ENCODE measurements at places on chromosomes 3 and 15.

GRCh38 chr3:116040152-116040551, 405.1 kb downstream of the LSAMP start:
- no peak for DNase-seq

GRCh38 chr3:138344754-138345153, 3.6 kb upstream of the MRAS start:
- DNase-seq: no peak

DNA sequence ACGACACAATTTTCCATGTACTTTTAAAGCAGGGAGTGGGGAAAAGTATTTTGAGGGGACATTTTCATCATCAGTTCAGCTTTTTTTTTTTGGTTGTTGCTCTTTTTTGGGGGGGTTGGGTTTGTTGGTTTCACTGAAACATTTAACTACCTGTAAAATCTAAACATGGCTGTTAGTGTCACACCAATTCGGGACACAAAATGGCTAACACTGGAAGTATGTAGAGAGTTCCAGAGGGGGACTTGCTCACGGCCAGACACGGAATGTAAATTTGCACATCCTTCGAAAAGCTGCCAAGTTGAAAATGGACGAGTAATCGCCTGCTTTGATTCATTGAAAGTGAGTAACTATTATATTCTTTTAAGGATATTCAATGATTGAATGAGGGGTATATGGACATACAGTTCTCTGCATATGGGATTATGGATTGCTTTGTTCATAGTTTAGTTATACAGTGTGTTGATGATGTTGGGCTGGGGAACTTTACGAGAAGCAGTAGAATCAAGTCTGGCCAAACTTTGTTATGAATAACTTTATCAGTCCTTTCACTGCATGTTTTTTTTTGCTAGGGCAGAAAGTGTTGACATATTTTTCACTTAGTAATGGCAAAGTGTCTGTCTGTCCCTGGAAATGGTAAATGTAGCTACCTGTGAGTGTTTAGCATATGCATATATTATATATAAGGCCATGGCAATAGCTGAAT, 31.5 kb downstream of the MBNL1 start:
- DNase-seq: no peak

DNA sequence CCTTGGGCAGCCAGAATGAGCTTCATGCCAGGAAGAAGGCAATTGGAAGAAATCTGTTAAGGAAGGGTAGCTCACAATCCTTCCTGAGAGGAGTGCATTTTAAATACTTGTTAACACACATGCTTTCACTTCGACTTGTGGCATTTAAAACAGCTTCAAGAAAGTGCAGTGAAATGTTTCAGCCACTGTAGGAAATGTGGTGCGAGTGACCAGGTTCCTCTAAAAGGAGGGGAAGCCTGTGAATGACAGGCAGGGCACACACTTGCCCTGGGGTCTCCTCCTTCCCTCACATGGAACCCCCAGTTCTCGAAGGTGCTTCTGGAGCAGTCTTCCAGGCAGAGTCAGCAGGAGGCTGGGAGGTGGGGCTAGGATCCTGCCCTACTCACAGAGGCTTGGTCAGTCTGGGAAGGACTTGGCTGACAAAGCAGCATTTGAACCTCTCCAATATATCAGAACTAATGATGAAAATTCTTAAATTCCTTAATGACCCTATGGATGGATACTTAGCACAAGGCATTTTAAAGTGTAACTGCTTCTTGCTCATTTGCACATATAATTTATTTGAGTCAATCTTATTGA, 358.6 kb downstream of the CHST2 start:
- DNase-seq: no peak

GRCh38 chr15:60821462-60822061, 342.6 kb upstream of the ICE2 start:
- no peak for DNase-seq

- no peak for DNase-seq
Observed at GRCh38 chr3:1007866-1008265, 85.0 kb upstream of the CNTN6 start.

GRCh38 chr15:51775967-51776816, 24.8 kb downstream of the TMOD2 start:
- no peak for DNase-seq

DNA sequence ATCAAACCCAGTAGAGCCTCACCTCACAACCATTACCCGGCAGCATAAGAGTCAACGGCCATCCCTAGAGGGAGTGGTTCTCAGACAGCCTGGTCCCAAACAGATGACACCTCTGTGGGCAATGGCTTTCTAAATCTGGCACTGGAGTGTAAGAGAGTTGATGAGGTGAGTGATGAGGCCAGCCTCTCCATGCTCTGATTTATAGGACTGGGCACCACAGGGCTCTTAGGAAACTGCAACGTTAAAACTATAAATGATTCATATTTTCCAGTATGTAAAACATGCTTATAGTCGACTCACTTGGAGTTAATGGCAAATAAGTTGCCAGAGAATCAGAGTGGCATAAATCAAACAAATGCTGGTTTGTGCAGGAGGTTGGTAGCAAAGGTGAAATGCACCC, 187.7 kb downstream of the GREM1 start:
- DNase-seq: no peak

GRCh38 chr3:139617672-139618268, 60.0 kb downstream of the NMNAT3 start:
- DNase-seq: no peak

DNA sequence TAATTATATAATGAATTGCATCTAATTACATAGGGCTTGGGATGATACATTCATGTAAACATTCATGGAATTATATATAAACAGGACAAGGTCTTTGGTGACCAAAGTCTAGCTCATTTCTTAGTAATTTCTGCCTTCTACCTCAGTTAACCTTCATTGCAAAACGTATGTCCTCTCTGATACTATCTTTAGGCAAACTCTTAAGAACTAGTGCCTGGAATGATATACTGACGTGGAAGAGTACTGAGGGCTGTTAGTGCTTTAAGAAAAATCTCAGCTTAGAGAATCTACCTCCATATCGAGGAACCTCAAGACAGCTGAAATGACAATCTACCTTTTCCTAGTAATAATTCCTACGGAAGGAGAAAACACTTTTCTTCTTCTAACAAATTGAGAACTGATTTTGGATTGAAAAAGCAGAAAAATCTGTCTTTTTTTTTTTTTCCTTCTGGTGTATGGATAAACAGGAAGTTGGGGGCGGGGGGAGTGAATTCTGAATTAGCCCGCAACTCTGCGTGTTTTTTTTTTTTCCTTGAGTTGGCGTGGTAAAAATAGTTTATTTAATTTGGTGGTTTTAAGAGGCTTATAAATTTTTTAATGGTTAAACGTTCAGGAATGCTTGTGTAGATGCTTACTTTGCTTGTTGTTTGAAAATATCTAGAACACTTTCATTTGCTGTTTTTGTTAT, 43.2 kb downstream of the RARB start:
- no peak for DNase-seq

DNA sequence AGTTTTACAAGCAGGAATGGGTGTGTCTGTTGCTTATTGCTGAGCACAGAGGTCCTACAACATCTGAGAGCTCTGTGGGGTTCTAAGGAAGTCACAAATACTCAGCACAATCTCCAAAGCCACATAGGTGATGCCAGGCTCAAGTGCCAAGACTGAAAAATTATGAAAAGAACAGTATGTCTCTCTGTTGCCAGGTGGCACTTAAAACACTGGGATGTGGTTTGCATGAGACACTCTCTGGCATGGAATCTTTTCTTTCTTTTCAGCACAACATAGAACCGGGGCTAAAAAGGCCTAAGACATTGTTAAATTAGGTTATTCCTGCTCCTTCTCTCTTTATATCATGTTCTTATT, 127.3 kb upstream of the PRICKLE2 start:
- DNase-seq: no peak

- DNase-seq: no peak
Observed at GRCh38 chr3:89375451-89375850, 268.0 kb downstream of the EPHA3 start.

DNA sequence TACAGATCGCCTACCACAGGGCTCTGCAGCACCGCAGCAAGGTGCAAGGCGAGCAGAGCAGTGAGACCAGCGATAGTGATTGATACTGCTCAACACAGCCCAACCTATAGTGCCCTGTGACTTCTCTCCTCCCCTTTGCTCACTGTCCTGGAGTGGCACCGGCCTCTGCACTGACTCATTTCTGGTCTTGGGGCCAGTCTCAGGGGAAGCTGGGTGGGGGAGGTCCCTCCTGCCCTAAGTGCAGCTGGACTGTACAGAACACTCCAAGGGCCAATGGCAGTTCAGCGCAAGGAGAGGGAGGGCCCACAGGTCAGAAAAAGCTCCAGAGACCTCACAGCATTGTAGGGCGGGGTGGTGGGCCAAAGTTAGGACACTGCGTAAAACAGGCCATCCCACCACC, 2.5 kb upstream of the OGG1 start:
- no peak for DNase-seq

- no peak for DNase-seq
Observed at GRCh38 chr3:147426931-147427330, 17.8 kb downstream of the ZIC1 start.

GRCh38 chr3:125165189-125165947, 47.2 kb downstream of the SLC12A8 start:
- DNase-seq: peak; percentile 32

GRCh38 chr3:39707314-39707909, 102.0 kb upstream of the MYRIP start:
- no peak for DNase-seq

DNA sequence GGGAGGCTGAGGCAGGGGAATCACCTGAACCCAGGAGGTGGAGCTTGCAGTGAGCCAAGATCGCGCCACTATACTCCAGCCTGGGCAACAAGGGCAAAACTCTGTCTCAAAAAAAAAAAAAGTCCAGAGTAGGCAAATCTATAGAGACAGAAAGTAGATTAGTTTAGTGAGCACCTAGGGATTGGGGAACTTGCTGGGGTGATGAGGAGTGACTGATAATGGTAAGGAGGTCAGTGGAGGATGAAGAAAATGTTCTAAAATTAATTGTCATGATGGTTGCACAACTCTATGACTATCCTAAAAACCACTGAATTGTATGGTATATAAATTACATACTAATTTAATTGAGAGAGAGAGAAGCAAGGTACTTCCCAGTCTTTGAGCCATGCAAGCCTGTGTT, 27.8 kb upstream of the LYZL4 start:
- DNase-seq: no peak

DNA sequence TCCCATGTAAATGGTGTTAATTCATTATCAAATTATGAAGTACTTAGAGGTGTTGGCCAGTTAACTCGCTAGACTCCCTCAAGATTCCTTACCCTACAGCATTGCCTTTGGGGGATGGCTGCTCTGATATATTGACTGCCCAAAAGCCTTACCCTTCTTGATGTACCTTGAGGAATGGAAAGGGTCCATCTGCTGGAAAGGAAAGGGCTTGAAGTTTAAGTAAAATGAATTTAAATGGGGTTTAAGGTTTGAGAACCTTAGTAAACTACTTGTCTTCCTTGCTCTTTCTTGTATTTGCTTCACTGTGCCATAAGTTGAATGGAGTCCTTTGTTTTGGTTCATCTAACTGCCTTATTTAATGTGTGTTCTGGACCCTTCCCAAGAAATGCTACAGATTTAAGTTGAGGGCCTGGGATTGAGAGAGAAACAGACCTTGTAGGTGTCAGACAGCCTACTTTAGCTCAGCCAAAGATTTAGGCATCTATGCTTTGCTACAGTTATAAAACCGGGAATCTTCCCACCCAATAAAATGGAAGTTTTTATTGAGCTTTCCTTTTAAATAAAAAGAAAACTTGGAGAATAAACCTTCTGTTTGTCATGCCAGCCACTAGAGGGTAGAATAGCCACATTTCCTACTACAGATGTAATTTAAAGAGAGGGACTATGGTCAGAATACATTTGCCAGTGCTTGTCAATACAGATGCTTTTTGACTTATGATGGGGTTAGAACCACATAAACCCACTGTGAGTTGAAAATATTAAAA, 25.3 kb downstream of the CMSS1 start:
- DNase-seq: no peak

GRCh38 chr15:50135031-50135551, 16.1 kb upstream of the ATP8B4 start:
- DNase-seq: no peak

GRCh38 chr3:111519178-111519855, 22.7 kb upstream of the CD96 start:
- no peak for DNase-seq

- no peak for DNase-seq
Observed at GRCh38 chr15:89377842-89378295, 43.2 kb upstream of the POLG start.

DNA sequence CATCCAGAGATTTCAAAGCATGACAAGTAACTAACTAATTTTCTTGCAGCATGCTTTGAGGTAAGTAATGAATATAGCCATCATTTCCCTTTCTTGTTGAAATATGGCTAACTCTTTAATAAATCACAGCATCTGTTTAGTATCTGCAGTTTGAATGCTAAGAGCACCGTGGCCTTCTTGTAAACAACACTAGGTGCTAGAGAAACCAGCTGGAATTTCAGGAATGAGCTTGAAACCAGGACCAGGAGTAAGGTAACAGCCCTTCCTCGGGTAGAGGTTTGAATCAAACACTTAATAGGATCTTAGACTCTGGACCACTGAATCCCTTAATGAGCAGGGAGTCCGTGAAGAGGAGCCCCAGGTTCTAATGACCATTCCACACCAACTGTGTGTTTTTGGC, 13.6 kb downstream of the CALML4 start:
- no peak for DNase-seq

- DNase-seq: no peak
Observed at GRCh38 chr15:45892182-45892581, 257.4 kb downstream of the SQOR start.

- no peak for DNase-seq
Observed at GRCh38 chr15:54131410-54131809, 153.2 kb downstream of the UNC13C start.

DNA sequence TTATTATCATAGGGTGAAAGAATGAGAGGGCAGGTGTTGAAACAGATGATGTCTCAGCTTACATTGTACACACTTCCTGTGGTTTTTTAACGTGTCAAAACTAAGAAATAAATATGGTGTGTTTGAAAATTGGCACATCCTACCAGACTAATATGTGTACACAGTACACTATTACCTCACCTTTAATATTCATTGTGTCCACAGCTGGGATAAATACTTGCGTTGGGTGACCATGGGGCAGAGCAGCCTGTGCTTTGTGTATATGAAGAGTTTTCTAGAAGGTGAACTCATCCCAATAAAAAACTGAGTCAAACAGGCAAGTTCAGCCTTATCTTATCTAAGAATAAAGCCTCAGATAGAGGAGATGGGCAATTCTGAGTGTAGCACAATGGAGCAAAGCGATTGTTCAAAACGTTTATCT, 17.3 kb downstream of the SUCNR1 start:
- no peak for DNase-seq

- DNase-seq: no peak
Observed at GRCh38 chr15:50544368-50544767, 2.1 kb downstream of the USP50 start.

GRCh38 chr3:112127522-112128494, 5.2 kb downstream of the GCSAM start:
- DNase-seq: no peak

- DNase-seq: no peak
Observed at GRCh38 chr3:151227266-151227806, 24.3 kb upstream of the GPR171 start.

GRCh38 chr3:151209654-151210053, 6.6 kb upstream of the GPR171 start:
- no peak for DNase-seq

GRCh38 chr3:113498221-113499005, 16.5 kb downstream of the SPICE1 start:
- DNase-seq: no peak
